ENCODE measurements at places on chromosomes 13 and 19.

- DNase-seq = peak; percentile 85
Measured at GRCh38 chr19:42199440-42200115, 17.9 kb downstream of the DEDD2 start.

DNA sequence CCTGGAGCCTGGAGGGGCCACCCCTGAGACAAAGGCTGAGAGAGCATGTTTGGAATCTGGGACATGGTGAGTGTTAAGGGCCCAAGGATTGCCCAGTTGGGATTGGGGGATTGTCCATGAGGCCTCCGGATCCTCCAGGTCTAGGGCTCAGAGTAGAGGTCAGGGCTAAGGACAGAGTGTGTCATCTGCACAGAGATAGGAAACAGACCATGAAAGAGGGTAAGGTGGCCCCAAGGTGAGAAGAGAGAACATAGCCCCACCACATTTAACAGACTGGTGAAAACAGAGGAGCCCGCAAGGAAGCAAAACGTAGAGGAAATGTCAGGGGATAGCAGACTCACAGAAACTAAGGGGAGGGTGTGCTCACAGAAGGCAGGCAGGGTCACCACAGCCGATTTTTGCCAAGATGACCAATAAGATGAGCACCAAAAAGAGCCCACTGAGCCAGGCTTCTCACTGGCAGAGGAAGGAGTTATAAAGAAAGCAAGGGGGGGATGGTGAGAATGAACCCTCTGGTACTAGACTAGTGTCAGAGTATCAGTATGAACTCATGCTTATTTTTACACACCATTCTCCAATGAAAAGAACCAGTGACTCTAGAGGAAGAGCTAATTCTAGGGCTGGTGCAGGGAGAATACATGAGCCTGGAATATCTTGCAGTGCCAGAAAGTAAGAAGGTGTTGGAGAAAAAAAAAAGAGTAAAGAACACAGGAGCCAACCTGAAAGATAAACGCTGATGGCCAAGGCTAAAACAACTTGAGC, 17.5 kb downstream of the DYRK1B start:
- DNase-seq = no peak

DNA sequence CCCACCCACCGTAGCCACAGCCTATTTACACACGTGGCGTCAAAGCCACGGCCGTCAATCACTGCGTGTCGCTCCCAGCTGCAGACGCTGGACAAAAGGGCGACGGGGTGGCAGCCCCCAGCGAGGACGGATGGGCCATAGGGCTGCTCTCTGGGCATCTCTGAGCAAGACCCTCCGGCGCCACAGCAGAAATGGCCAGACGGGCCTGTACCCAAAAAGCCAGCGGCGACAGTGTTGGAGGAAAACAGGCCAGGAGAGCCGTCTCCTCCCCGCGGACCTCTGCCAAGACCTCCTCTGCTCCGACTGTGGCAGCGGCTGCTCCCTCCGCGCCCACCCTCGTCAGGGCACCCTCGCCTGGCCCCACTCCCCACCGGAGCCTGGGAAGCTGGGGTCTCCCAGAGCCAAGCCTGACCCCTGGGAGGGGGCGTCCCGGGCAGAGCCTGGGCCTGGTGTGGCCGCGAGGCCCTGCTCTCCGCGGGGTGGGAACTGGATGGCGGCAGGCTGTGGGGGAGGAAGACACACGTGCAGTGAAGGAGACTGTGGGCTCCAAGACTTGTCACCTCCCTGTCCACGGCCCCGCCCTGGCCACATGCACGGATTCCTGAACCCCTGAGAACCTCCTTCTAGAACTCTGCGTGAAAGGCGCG, 2.7 kb downstream of the C2CD4C start:
- peak; percentile 41 for DNase-seq

DNA sequence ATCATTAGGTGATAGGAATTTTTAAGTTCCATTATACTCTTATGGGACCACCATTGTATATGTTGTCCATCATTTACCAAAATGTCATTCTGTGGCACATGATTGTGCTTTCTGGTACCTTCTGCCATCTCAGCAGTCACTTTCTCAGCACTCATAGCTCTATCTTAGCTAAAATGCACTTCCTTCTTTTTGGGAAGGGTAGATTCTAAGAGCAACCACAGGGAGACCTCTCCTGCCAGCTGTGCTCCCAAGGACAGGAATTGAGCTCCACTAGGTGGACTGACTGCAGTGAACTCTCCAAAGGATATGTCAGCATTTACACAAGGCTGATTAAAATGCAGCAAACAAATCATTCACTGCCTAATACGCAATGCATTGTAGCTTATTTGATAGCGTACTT, 91.8 kb upstream of the OBI1 start:
- no peak for DNase-seq

GRCh38 chr13:75443356-75443958, 38.5 kb downstream of the TBC1D4 start:
- no peak for DNase-seq

DNA sequence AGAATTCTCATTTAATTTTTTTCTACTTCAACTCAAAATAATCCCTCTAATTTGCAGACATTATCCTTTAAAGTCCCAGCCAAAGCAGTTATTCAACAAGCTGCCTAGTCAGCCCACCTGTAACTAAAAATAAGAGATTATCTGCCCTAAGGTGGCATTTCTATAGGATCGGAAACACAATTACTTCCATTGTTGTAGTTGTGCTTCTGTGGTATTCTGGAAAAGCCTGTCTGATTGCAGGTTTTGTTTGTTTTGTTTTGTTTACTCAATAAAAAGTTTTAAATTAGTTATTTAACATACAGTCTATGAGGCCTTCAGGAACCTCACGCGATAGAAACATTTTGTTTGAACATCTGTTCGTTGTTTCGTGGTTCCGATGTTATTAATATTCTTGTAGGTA, 101.0 kb downstream of the ZIC5 start:
- no peak for DNase-seq

GRCh38 chr19:34678421-34678820, 943 bp downstream of the ZNF302 start:
- no peak for DNase-seq

GRCh38 chr19:39080431-39080830, 3.7 kb upstream of the ACP7 start:
- no peak for DNase-seq

- DNase-seq = no peak
Measured at GRCh38 chr19:40088299-40089047, 2.3 kb downstream of the ZNF780A start.

DNA sequence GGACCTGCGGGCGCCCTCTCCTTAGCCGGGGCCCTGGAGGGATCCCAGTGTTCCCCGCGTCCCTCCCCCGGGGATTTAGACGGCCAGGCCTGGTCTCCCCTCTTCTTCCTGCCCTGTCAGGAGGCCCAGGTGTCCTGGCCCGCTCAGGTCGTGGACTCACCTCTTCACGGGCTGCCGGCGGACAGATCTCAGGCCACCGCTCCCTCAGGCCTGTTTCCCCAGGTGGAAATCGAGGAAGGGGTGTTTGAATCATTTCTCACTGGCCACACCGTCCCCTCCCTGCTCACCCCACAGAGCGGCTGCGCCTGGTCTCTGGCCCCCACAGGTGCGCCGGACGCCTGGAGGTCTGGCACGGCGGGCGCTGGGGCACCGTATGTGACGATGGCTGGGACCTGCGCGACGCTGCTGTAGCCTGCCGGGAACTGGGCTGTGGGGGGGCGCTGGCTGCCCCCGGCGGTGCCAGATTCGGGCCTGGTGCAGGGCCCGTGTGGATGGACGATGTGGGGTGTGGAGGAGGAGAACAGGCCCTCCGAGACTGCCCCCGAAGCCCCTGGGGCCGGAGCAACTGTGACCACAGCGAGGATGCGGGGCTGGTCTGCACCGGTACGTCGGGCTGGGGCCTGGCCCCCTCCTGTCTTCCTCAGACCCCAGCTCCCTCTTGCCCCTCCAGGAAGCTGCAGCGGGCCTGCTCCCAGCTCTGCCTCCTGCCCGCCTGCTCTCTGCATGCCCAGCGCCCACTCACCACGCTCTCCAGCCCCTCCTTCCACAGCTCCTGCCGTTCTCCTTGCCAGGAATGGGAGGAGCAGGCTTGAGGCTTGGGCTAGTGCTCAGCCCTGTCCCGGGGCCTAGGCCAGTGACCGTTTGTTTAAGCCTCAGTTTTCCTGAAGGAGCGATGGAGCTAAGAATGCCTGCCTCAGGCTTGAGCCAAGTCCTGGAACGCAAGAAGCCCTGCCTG, 2.5 kb downstream of the SSC5D start:
- DNase-seq = no peak

- DNase-seq = no peak
Measured at GRCh38 chr13:95420501-95420900, 119.2 kb upstream of the ABCC4 start.

GRCh38 chr19:14977128-14977527, 2.5 kb downstream of the SLC1A6 start:
- no peak for DNase-seq

- DNase-seq = no peak
Measured at GRCh38 chr19:49347835-49348234, 12.6 kb downstream of the CD37 start.

GRCh38 chr13:45878966-45879365, 27.4 kb upstream of the SIAH3 start:
- DNase-seq = no peak

DNA sequence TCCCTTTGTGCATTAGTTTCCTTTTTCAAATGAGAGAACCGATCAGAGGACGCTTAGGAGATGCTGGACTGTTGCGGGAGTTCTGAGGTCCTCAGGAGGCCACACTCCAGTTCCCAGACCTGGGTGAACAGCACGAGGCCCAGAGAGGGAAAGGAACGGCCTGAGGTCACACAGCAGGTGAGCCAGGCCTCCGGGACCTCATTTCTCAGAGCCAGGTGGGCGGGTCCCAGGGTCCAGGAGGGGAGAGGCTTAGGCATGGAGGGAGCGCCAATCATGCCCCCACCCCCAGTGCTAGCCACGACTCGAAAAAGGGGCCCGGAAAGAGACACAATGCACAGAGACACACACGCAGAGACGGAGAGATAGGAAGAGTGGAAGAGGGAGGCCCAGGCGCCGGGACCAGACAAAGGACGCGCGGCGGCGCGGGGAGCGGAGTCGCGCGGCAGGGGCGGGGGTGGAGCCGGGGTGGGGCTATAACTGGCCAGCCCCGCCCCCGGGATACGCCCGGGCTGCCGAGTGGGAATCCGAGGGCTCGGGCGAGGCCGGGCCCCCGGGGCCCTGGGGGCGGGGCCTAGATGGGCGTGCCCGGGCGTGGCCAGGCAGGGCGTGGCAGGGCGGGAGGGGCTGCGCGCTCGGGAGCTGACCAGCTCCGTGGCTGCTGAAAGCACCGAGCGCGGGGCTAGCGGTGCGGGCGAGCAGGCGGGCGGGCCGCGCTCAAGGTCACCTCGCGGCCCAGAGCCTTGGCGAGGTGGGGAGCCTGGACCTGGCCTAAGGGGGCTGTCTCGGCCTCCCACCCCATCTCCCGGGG, 1.6 kb downstream of the ELAVL3 start:
- peak; percentile 78 for DNase-seq

DNA sequence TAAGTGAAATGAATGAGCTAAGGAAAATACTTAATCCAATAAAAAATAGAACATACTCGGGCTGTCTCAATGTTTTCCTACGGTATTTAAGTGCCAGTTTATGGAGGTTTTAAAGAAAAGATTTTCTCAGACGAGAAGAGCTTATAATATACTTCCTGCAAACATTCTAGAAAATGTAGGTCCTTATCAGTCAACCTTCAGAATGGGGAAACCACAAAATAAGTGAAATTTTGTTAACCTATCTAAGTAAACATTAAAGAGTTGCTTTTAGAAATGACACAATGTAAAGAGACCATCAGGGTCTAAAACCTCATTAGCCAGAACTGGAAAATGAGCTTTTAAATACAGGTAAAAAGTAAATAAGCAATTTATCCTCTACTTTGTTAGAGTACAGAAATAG, 12.1 kb downstream of the MIR17HG start:
- DNase-seq = no peak

Measured in GM20000 (cell line).